ENCODE measurements at places on chromosomes 6 and 20.

GRCh38 chr6:103629613-103630012 is 1230.1 kb downstream of the HACE1 start:
- H3K4me1 ChIP-seq = no peaks in the 10 kb centered on the region
- no peak overlapping the region for H3K27ac ChIP-seq
- H3K36me3 ChIP-seq = no peaks in the 10 kb centered on the region
- DNase-seq = no peak
- H3K27me3 ChIP-seq = no peaks in the 10 kb centered on the region
- H3K4me3 ChIP-seq = no peak overlapping the region

GRCh38 chr20:62025832-62026563 is 39.7 kb downstream of the TAF4 start:
- H3K27me3 ChIP-seq = no peaks in the 10 kb centered on the region
- H3K4me3 ChIP-seq = no peak overlapping the region
- H3K4me1 ChIP-seq = peaks cover 6% of the 10 kb centered on the region
- no peak overlapping the region for H3K27ac ChIP-seq

GRCh38 chr6:28355743-28356665 is 6.3 kb downstream of the ZKSCAN3 start:
- peak overlapping the region; percentile 64 for H3K4me3 ChIP-seq
- peak overlapping the region; percentile 71 for H3K27ac ChIP-seq
- peaks cover 4% of the 10 kb centered on the region for H3K36me3 ChIP-seq
- peak; percentile 91 for DNase-seq

GRCh38 chr6:163837691-163838431 is 423.3 kb downstream of the QKI start:
- no peak overlapping the region for H3K27ac ChIP-seq
- peaks cover 4% of the 10 kb centered on the region for H3K4me1 ChIP-seq
- H3K36me3 ChIP-seq = no peaks in the 10 kb centered on the region
- DNase-seq = peak; percentile 33
- H3K27me3 ChIP-seq = no peaks in the 10 kb centered on the region

DNA sequence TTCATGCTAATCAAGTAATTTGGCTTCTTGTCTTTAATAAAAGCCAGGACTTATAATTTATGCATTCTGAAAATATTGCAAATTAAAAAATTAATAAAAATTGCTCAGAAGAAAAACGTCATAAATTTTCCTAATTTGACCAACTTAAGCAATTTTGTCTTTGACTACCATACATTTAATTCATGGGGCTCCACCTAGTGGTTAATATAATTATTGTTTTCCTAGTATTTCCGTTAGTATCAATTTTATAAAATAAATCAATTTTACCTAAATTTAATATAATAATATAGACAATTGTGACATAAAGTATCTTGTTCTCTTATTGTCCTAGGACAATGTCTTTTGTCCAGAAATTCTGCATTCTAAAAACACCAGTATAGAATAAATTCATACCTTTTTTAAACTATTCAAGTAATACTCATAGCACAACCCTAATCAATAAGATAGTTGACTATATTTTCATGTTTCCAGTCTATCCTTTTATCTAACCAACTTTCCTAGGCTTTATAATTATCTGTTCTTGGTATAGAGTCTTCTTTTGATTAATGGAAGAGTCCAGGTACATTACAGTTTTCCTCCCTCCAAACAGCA is 319.9 kb downstream of the TRDN start:
- no peaks in the 10 kb centered on the region for H3K4me1 ChIP-seq
- H3K4me3 ChIP-seq = no peak overlapping the region
- peak; percentile 4 for DNase-seq
- H3K36me3 ChIP-seq = no peaks in the 10 kb centered on the region
- H3K27ac ChIP-seq = no peak overlapping the region

- no peak overlapping the region for H3K4me3 ChIP-seq
These were observed 292.1 kb downstream of the LAMA2 start for GRCh38 chr6:129175066-129175465.

DNA sequence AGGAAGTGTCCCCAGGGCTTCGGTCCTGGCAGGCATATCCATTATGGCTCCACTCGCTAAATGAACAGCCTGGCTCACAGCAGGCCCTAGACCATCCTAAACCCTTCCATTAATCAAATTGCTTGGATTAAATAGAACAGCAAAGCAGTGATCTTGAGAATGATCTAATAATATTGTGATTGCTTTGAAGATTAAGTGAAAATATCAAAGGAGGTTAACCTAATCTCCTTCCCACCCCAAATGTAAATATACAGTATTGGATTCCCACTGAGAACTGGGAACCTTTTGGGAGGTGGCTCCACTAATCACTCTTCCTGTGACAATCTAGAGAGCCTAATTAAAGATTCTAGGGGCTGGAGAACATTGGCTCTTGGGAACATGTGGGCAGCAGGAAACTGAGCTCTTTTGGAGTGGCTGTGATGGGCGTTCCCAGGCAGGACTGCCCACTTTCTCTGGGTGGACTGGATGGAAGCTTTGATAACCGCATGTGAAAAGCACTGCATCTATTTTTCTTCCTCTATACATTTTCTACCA is 68.3 kb upstream of the FRMD1 start:
- no peak for DNase-seq
- no peaks in the 10 kb centered on the region for H3K36me3 ChIP-seq
- H3K27me3 ChIP-seq = peaks cover 6% of the 10 kb centered on the region
- no peak overlapping the region for H3K4me3 ChIP-seq
- H3K27ac ChIP-seq = no peak overlapping the region
